M059J (cell line): ENCODE measurements at places on chromosomes 2 and 18. TPM values are rescaled to one million over a fixed set of nuclear protein-coding genes. Genes with fewer than 3 reads are reported as not detected.

- DNase-seq: no peak
Observed at GRCh38 chr2:114046373-114046772, 156.5 kb downstream of the ACTR3 start.

The TCF23 gene
- not detected in 2 replicates for total RNA-seq

DNA sequence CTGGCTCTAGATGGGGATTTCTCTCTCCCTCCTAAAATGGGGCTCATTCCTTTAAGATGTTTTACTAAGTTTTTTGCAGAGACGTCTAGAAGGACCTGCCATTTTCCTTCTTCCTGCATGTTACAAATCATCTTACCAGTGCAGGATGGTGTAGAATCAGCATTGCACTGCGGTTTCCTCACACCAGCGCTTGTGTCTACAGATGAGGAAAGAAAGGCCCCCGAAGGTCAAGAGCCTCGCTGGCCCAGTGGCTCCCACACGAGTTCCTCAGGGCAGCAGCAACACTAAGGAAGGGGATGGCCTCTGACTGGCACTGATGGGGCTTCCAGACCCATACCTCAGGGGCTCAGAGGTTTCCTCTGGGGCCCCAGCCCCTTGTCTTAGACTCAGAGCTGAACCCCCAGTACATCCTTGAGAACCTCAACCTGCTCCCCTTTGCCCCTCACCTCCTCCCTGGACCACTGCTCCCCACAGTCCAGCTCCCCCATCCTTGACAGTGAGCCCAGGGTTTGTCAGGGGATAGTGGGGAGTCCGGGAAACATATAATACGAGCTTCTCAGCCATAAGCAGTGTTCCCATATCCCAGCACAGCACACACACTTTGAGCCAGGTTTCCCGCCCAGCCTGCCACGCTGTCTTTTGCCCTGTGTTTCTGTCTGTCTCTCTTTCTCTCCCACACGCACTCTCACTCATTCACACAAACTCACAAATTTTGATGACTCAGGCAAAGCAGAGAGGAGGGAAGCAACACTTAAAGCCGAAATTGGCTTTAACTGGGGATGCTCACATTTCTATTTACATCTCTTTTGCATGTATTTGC is 29.4 kb downstream of the ZFP36L2 start:
- DNase-seq: peak; percentile 24

The SCN1A gene
- not detected in 2 replicates for total RNA-seq

DNA sequence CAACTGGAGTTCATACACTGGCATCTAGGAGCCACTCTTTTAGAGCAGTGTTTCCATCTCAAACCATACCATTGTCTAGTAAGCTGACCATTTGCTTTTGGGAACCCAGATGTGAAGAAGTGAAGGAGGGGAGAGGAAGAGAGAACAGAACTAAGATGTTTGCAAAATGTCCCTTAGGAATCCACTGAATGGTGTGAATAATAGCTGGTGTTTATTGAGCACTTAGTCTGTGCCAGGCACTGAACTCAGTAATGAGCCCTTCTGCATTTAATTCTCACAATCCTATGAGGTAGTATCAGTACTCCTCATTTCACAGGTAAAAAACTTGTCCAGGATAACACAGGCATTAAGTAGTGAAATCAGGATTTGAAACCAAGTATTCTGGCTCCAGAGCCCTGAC is 23.5 kb downstream of the LMAN2L start:
- no peak for DNase-seq

The COPS7B gene
- 15.5 and 20.8 TPM in 2 replicates for total RNA-seq
